Activated CD4-positive, alpha-beta memory T cell treated with anti-CD3 and anti-CD28 coated beads for 36 hours (primary cell): ENCODE measurements at places on chromosomes 12 and 14.

- DNase-seq: peak; percentile 40
These were observed 370 bp downstream of the HRK start for GRCh38 chr12:116880817-116881324.

- no peak for DNase-seq
These were observed 137.9 kb downstream of the IGF1 start for GRCh38 chr12:102342281-102343006.

DNA sequence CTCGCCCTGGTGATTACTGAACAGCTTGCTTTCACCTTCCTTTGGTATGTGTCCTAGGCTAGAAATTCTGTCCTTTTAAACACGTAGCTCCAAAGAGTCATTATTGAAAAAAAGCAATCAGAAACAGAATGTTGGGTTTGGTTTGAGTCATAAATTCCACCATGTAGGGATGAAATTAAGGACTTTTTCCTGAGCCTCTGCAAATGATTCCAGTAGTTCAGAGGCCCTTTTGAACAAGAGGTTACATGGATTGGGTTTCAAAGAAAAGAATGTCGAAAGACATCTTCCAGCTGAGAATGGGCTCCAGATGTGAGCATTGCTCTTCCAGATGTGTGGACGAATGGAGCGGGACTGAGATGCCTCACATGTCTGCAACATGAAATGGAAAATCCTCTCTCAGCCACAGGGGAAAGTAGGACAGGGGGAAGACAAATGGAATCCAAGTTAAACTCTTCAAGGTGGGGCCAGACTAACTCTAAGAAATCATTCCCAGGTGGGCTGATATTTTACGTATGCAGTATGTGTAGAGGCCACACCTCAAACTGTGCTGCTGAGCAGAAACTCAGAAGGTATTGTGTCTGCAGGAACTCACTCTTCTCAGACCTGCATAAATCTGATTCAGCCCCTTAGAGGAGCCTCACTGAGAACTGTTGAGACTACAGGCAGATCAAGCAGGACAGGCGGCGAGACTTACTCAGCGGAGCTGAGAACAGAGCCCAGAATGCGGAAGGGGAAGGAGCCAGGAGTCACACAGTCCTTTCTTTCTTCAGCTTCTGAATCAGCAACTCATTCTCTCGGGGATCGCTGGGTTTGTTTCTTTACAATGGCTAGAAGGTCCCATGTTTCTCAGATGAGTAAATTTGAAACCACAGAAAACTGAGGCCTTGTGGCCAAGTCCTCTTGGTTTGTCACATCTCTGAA, 23.3 kb upstream of the EMP1 start:
- peak; percentile 78 for DNase-seq

DNA sequence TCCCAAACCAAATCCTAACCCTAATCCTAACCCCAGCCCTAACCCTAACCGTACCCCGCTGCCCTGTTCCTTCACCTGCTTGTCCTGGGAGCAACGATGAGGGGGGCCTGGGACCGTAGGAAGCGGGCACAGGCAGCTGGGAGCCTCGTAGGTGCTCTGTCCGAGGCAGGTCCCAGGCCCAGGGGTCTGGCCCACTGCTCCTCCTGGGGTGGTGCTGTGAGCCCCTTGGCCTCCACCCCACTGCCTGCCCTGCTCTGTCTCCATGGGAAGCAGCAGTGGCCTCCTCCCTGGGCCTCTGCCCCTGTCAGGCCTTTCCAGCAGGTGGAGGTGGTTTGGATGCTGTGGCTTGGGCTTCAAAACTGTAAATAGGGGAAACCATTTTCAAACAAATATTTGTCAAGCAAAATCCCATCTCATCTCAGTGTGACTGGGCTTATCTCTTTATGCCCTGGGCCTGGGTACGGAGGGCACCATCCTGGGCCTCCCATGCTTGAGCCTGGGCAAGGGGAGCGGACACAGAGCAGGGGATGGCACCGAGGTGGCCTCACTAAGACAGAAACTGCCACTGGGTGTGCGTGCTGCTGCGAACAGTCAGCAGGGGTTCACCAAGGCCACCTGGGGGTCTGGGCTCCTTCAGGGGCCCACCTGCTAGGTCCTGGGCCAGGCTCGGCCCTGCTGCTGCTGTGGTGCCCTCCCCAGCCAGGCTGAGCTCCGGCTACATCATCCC, 3.7 kb upstream of the BEGAIN start:
- no peak for DNase-seq

- DNase-seq: no peak
These were observed 98.4 kb downstream of the RMST start for GRCh38 chr12:97560786-97561618.

DNA sequence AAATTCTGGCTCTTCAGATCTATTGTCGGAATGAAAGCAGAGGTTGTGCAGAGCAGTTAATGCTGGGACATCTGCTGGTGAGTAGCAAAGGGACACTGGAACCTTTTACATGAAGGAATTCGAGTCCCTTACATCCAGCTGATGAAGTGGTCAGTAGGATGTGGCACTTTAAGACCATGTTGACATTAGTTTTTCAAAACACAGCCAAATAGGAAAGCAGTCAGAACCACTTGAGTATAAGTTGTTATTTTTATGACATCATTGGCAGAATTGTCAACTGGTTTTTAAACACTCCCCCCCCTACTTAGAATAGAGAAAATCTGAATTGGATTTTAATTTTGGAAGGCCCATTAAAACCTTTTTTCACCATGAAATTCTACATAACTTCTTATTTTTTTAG, 46.8 kb upstream of the AMN start:
- no peak for DNase-seq

DNA sequence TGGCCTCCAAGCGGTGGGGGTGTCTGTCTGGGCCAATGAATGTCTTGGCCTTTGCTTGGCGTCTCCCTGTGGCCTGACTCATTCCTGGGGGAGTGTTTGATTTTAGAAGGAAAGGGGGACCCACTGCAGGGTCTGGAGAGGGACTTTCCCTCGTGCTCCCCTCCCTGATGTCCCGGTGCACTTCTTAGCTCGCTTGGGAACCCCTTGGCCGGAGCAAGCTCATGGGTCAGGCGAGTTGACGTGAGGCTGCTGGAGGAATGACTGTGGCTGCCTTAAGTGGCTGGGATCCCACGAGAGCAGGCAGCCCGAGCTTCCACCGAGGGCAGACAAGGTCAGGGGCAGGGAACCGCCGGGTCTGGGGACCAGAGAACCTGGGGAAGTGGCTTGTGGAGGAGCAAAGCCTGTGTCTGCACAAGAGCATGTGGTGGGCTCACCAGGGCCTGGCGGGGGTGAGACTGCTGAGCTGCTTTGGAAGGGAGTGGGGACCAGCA, 218.4 kb upstream of the C14orf180 start:
- DNase-seq: no peak

GRCh38 chr12:70550180-70550577, 87.0 kb downstream of the PTPRB start:
- DNase-seq: no peak

GRCh38 chr12:64890873-64891468, 66.5 kb downstream of the TBC1D30 start:
- no peak for DNase-seq

- DNase-seq: no peak
These were observed 29.1 kb downstream of the SLC16A7 start for GRCh38 chr12:59624732-59625460.

DNA sequence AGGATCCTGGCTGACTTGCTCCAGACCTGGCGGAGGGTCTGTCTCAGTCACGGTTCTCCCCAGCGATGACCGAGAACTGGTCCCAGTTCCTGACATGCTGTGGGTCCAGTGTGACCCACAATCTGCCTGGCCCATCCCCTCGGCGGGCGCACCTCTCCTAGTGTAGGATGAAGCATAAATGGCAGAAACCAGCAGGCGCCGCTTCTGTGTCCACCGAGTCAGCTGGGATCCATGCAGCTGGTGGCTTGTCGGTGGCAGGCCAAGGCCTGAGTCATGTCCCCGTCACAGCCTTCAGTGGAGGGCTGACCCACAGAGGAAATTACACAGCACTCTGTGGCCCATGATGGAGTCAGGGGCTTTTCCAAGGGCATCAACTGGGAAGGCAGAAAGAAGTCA, 38.5 kb downstream of the NFKBIA start:
- DNase-seq: peak; percentile 80

- DNase-seq: no peak
These were observed 10.7 kb upstream of the AVIL start for GRCh38 chr12:57829025-57829777.

DNA sequence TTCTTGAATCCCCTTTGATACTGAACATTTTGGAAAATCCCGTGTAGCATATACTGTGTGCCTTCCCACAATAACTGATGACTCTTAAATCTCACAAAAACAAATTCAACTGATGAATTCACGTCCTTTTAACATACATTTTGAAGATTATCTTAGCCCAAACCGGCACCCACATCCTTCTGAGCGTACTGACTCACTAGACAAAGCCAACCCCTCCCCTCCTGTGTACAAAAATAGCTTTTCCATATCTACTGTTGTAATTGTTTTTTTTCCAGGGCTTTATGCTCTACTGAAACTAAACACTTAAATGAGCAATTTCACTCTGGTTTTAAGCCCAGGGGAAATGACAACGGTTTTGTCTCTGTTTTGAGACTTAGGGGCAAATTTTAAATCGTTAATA, 109.4 kb upstream of the ATF7IP start:
- DNase-seq: peak; percentile 67

- DNase-seq: peak; percentile 67
These were observed 95.9 kb upstream of the PPP2R5C start for GRCh38 chr14:101665478-101666078.

DNA sequence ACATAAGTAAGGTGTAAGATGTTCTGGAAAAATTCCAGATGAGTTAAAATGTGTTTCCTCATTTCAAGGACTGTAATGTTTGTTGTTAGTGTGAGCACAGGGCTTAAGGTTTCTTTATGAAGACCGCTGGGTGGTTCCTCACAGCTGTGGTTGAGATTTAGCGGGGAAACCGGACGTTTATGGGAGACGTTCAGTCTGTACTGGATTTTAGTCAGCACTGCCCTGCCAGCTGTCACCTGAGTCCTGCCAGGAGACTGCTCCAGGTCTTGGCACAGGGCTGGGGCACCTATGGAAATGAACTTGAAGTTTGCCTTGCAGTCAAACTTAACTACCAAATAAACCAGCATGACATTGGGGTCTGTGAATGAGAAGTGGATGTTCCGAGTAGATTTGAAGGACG, 555.2 kb downstream of the DIO2 start:
- no peak for DNase-seq

- no peak for DNase-seq
These were observed 197.0 kb downstream of the DAD1 start for GRCh38 chr14:22391908-22392565.

DNA sequence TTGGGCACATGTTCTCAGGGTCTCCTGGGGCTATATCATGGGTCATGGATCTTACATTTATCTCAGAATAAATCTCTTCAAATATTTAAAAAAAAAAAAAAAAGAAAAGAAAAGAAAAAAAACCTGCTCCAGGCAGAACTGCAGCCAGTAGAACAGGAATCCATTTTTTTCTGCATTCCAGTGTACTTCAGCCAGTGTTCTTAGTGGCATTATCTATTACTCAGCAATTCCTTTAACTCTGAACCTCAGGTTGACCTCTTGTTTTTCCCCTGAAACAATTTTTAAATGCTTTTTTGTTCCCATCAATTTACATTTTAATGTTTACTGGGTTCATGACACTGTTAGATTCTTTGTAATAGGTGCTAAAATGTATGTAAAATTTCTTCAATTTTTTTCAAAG, 66.7 kb upstream of the STXBP6 start:
- no peak for DNase-seq

DNA sequence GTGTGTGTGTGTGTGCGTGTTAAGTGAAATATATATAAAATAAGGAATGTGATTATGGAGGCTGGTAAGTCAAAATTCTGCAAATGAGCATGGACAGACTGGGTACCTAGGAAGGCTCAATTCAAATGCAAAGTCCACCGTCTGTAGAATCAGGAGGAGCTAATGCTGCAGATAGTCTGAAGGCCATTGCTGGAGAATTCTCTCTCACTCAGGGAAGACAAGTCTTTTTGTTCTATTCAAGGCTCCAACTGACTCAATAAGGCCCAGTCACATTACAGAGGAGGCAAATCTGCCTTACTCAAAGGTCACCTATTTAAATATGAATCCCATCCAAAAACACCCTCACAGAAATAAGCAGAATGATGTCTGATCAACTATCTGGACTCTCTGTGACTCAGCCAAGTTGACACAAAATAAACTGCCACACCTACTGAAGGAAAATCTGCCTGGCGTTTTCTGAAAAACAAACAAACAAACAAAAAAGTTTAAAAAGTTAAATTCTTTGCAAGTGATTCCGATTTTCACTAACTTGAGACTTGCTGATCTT, 684 bp upstream of the KLRF2 start:
- DNase-seq: no peak

DNA sequence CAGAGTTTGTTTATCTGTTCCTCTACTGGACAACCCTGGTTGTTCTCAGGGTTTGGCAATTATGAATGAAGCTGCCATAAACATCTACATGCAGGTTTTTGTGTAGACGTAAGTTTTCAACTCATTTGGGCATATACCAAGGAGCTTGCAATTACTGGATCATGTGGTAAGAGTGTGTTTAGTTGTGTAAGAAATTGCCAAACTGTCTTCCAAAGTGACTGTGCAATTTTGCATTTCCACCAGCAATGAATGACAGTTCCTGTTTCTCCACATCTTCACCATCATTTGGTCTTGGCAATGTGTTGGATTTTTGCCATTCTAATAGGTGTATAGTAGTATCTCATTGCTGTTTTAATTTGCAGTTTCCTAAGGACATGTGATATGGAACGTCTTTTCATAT, 39.8 kb upstream of the FBXO33 start:
- no peak for DNase-seq

DNA sequence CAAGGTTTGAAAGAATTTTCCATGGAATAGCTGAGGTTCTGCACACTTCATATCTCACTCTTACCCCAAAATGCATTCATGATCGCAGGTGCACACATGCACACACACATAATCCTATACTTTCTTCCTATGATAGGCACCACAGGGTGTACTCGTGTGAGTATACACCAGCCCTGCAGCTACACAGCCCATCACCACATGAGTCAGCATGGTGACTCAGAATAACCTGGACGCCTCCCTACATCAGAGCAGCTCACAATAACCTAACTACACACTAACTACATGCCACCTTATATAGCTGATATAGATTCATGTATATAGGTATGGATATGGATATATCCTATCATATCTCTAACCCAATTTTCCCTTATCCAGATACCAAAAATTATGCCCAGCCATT, 850.2 kb upstream of the TMEM132C start:
- DNase-seq: no peak

GRCh38 chr12:63995512-63995911, 151.0 kb downstream of the SRGAP1 start:
- DNase-seq: no peak

- DNase-seq: peak; percentile 20
These were observed 27.7 kb upstream of the JDP2 start for GRCh38 chr14:75399843-75400775.
